Kidney tubule cell (primary cell): ENCODE measurements at places on chromosomes 16 and 17.
A peak's percentile ranks its signal among the peaks of the same experiment; 100 is the strongest.

DNA sequence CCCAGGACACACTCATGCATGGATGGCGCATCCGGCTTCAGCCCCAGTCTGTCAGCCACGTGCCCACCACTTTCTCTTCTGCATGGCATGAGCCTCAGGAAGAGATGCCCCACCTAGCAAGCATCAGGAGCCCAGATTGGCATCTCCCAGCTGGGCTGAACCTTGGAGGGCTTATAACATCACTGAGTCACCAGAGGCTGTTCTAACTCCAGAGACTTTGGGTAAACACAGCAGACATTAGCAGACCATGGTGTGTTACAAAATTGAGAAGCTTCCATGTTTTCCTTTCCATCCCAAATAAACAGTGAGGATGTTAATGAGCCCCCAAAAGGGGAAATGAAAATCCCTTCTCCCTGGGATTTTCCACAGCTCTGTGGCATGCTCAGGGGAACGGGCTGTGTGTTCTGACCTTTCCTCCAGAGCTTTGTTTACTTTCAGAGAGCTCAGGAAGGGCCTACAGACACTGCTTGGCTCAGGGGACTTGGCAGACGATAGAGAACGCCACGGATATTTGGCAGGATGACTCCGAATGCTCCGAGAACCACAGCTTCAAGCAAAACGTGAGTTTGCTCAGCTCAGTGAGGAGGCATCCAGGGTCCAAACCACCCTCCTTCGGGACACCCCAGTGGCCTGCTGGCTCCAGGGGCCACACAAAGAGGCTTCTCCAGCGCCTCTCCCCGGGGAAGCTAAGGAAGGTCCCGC, 16.5 kb downstream of the GLP2R start:
- no peak for DNase-seq

DNA sequence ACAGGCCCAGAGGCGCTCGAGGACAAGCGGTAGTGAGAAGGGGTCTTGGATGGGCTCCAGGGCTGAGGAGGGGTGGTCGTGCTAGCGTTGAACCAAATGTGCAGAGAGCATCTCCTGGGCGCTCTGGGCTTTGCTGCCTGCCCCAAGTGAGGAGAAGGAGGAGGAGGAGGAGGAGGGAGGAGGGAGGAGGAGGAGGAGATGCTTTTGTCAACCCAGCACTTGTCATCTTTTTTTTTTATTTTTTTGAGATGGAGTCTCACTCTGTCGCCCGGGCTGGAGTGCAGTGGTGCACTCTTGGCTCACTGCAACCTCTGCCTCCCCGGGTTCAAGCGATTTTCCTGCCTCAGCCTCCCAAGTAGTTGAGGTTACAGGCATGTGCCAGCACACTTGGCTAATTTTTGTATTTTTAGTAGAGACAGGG, 59.8 kb downstream of the PGS1 start:
- DNase-seq, result no peak

GRCh38 chr16:83338138-83338537, 469.6 kb upstream of the HSBP1 start:
- DNase-seq, result no peak

- DNase-seq, result peak; percentile 53
Measured at GRCh38 chr17:58576679-58577367, 62.4 kb upstream of the MTMR4 start.

DNA sequence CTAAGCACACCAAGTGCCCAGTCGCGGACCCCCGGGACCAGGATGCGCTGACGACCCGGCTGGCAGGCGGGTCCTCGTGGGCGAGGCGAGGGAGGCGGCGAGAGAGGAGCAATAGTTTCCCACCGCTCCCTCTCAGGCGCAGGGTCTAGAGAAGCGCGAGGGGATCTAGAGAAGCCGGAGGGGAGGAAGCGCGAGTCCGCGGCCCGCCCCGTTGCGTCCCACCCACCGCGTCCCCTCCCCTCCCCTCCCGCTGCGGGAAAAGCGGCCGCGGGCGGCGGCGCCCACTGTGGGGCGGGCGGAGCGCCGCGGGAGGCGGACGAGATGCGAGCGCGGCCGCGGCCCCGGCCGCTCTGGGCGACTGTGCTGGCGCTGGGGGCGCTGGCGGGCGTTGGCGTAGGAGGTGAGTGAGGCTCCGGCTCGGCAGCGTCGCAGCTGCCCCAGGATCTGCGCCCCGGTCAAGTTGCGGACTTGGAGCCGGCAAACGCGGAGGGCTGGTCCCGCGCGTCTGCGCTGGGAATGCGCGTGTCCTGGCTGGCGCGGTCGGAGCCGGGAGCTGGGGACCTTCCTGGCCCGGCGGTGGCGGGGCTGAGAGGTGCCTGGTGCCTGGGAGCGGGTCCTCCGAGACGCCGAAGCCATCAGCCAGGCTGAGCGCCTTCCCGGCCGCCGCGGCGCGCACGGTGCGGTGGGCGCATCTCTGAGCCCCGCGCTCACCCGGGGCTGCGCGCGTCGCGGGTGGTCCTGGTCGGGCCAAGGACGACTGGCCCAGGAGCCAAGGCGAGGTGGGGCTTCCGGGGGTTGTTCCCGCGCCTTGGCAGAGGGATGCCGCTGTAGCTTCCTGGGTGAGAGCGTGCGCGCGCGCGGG, at the start of gene ITGB3:
Gene ITGB3, plus strand, starts transcription at position 287 of the 862 bp plus-strand sequence. Its CDS starts 35 bp downstream, at position 322.
- DNase-seq, result peak; percentile 84

DNA sequence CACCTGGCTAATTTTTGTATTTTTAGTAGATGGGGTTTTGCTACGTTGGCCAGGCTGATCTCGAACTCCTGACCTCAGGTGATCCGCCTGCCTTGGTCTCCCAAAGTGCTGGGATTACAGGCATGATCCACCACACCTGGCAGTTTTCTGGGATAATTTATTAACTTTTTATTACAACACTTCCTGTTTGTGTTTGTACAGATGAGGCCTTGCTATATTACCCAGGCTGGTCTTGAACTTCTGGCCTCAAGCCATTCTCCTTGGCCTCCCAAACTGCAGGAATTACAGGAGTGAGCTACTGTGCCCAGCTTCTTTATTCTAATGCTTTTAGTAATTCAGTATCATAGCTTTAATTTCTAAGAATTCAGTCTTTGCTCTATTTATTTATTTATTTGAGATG, 16.1 kb upstream of the SPN start:
- no peak for DNase-seq

DNA sequence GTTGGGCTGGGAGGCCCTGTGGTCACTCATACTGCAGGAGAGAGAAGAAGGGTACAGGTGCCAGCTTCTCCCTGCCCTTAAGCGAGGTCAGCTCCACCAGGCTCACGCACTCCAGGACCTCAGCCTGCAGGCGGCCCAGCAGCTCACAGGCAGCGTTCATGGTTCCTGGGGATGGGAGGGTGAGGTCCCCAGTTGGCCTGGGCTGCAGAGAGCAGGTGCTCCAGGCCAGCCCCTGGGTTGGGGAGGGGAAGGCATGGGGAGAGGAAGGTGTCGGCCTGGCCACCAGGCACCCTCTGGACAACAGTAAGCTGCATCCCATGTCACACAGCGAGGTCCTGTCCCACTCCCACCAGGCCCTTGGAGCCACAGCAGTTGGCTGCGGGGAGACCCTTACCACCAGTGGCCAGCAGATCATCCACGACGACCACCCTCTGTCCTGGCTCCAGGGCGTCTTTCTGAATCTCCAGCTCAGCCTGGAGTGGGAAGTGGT, 2.0 kb downstream of the APRT start:
- DNase-seq, result no peak

DNA sequence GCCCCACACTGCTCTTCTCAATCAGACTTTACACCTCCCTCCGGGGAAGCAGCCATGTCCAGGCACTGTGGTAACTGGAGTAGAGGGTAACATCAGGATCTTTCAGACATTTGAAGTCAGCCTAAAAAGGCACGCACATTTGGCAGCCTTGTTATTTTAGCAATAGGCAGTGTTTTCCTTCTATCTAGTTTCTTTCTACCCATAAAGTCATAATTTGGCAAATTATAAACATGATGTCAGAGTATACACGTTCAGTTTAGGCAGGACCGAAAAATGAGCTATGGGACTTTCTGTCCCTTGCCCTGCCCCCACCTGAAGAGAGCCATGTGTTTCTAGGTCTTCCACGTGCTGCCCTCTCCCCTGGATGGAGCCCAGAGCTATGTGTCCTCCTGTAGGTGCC, 21.1 kb downstream of the NARF start:
- DNase-seq, result no peak

GRCh38 chr16:66599726-66600125, 4.8 kb upstream of the CMTM3 start:
- DNase-seq, result no peak

DNA sequence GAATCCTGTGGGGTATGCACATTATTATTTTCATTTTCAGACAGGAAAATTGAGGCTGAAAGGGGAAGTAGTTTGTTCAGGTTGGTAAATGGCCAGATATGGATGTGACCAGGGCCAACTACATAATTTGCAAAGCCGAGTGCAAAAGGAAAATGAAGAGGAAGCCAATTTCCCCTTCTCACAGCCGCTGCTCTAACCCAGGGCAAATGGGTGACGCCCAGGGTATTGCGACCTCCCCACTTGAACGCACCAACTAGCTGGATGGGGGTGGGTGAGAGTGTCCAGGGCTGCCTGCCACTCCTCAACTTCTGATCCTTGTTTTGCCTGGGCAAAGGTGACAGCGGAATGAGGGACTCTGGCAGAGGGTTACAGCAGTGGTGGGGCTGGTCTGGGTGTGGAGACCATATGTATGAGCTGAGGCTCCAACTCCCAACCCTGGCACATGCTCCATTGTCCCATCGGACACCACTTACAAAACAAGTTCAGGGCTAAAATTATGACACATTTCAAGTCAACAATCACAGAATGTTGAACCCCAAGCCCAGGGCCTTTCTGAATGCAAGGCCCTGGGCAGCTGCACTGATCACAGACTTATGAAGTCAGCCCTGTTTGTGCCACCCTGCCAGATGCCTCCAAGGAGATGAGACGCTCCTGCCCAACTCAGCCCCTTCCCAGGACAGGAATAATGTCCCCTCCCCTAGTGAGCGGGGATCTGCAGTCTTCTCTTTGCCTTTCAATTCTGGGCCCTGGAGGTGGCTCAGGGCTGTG, 1.7 kb downstream of the ANKRD40CL start:
- DNase-seq, result no peak

DNA sequence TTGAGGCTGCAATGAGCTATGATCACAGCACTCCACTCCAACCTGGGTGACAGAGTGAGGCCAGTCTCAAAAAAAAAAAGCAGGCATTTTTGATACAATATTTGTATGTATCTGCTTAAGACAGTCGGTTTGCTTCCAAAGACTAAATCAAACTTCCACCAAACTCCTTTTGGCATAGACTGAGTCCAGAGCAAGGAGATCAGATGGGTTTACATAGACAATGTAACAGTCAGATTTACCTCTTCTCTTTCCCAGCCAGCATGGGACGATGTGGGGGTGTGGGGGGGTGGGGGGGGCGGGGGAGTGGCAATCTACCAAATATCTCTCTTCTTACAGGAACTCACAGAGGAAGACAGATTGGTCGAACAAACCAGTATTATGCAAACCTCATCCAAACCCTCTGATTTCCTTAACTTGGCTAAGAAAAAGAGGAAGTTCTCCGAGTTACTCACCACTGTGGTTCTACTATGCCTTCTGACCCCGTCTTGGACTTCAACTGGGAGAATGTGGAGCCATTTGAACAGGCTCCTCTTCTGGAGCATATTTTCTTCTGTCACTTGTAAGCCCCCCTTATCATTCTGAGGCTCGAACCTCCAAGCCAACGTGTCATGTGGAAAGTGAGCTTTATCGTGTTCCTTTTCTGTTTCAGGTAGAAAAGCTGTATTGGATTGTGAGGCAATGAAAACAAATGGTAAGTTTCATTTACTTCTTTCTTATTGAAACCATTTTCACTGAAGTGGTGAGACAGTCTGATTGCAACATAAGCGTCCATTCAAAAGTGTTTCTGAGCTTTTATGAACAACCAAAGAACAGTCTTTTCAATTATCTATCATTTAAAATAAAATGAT, at the start of gene MILR1:
Gene MILR1, plus strand, starts transcription at position 451 of the 848 bp plus-strand sequence. Its CDS starts 54 bp downstream, at position 505.
- DNase-seq, result peak; percentile 68

- DNase-seq, result peak; percentile 34
Measured at GRCh38 chr17:41967141-41967920, 736 bp downstream of the CNP start.

- no peak for DNase-seq
Measured at GRCh38 chr16:86199182-86199581, 300.2 kb downstream of the IRF8 start.

GRCh38 chr17:42289611-42290181, 1.4 kb downstream of the STAT5A start:
- DNase-seq, result no peak

DNA sequence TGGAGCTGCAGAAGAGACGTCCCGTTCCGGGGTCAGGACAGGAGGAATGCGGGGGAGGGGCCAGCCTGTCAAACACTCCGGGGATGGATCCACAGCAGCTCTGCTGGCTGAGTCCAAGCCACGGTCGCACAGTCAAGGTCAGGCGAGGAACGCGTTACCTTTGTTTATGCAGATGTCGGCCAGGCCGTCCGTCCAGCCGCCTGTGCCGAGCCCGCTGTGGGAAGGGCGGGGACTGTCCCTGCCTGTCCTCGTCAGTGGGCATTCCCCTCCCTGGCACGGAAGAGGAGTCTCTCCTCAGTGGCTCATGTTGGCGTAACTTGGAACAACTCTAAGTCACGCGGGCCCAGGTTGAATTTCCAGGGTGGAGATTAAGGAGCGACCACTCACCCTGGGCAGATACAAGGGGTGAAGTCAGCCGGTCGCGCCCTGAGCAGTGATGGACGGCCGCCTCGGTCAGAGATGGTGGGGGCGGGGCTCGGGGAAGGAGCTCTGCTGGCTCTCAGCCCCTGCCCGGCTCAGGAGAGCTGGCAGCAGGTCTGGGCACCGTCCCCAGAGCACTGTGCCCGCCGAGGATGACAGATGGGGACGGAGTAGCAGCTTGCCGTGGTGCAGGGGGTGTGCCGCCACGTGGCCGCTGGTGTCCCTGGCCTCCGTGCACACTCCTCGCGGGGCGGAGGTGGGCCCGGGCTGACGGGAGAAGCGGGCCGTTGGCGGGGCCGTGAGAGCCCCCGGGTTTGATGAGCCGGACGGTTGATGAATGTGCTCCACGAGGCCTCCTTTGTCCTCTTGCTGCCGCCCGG, 7.3 kb downstream of the CACNA1H start:
- peak; percentile 80 for DNase-seq

DNA sequence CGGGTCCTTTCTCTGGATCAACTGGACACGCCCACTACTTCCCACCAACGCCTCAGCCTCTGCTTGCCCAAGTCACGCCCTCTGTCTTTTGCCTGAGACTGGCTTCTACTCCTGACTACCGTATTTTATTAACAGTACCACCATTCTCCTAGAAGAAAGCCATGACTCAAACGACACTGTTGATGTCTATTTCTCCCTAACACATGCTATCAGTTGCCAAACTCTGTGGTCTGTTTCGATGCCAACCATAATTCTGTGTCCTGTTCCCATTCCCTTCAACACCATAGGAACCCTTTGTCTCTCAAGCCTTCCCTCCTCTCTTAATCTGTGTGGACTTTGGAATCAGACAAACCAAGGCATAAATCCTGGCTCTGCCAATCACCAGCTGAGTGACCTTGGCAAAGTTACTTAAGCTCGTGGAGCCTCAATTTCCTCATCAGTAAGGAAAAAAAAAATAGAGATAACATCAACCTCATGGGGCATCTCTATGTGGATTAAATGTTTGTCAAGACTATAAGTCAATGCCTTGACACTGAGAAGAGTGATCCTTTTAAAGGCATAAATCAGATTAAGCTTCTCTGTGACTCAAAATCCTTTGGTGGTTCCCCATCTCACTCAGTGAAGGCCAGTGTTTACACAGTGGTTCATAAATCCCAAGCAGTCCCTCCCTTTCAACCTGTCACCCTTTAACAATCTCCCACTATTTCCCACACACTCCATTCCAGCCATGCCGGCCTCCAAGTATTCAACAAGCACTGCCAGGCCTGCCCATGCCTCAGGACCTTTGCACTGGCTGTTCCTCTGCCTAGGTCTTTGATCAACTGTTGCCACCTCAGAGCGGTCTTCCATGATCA, 45.6 kb downstream of the ERN1 start:
- peak; percentile 64 for DNase-seq

- no peak for DNase-seq
Measured at GRCh38 chr16:17205279-17206211, 265.2 kb downstream of the XYLT1 start.
